ENCODE measurements at places on chromosomes 1 and 21.

- DNase-seq, result no peak
Measured at GRCh38 chr21:45853703-45854342, 127.7 kb upstream of the COL6A1 start.

GRCh38 chr1:110339407-110340206 lies 430 bp downstream of the RBM15 start:
- DNase-seq, result peak; percentile 41

- no peak for DNase-seq
Measured at GRCh38 chr1:59703226-59703917, 111.4 kb upstream of the HOOK1 start.

DNA sequence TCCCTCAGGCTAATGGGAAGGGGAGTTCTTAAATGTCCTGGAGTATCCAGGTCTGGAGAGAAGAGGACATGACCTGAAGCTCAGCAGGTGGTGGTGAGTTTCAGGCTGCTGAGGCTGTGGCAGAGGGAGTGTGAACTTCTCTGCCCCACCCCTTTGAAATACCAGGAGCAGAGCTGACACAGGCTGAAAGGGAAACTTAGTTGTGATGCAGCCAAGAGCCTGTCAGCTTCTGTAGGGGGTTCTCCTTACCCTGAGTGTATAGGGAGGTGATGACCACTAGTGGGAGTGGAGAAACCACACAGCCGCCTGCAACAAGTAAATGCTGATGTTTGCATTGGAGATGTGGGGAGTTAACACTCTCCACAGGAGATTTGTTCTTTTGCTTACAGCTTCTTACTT lies 152.3 kb downstream of the FCRL5 start:
- no peak for DNase-seq

DNA sequence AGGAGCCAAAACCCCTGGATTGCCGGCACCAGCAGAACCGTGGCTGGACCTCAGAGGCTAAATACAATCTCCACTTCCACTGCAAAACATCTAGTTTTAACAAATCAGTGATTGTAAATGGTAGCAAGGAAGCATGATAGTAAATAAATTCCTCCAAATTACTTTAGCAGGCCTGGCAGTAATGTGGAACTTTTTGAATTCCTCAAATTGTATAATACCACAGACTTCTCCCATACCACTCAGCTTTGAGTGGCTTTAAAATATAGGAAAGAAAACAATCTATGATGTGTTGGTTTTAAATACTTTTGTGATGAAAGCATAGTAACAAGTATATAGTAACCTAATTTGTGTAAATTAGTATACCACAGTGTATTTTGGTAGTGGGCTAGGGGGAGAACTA lies 34.1 kb downstream of the NIBAN1 start:
- DNase-seq, result no peak

DNA sequence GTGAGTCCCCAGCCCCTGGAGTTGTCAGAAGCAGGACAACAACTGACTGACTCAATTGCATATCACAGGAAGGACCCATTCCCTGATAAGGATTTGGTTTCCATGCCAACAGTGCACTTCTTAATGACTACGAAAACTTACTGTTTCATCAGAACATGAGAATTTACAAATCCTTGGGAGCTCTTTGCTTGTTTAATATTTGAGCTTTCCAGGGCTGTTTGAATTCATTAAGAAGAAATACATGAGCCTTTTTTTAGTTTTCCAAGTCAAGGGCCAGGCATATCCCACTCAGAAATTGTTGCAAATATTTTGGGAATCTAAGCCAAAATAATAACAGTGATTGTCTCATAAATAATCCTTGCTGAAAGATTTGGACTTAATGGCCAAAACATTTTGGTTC lies 27.2 kb upstream of the COL24A1 start:
- no peak for DNase-seq

GRCh38 chr1:218024211-218024720 lies 260.8 kb upstream of the RRP15 start:
- no peak for DNase-seq

DNA sequence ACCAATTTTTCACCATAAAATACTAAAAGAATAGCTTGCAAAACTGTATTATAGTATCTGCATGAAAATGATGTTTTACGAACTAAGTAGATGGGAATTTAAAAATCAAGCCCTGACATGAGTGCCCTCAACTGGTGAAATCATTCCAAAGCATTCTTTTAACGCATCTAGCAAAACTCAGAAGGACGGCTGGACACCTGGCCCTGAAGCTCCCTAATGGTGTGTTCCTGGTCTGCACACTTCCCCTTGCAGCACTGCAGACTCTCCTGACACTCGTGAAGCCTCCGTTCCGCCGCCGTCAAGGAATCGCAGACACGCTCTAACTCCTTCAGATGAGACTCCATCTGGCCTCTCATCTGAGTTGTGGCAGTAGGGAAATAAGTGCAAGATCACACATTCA lies 39.9 kb downstream of the ODF2L start:
- no peak for DNase-seq

DNA sequence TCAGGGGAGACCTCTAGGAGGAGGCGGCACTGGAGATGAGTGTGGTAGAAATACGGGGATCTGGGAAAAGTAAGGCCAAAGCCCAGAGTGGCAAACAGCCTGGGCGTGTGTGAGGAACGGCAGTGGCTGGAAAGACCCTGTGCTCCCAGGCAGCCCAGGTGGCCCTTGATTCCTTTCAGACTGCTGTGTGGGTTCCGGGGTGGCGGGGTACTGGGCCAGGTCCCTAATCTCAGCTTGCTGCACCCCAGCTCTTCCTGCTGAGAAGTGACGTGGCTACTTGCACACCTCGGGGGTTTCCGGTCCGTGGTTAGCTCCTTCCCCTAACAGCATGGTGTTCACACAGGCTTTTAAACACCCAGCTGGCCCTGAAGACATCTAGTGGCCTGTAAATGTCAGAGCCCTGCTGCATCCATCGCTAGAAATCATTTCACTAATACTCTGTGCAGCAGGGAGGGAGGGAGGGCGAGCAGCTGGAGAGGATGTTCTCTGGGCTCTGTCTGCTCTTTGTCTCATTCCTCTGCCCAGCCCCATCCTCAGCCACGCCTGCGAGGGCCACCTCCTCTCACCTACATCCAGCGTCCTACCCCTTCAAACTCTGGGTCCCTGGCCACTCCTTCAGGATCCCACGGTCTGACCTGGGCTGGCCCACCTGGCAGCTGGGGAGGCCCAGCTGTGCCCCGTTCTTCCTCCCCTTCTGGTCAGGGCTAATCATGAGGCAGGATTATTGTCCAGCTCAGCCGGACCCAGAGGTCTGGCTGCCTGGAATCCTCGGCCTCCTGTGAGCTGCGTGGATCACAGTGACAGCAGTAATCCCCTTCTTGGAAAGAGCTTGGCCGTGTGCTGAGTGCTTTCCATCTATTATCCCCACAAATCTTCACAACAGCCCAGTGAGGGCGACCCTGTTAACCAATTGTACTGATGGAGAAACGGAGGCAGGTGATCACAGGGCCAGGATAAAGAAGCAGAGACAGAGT lies 7.2 kb downstream of the ZDHHC18 start:
- no peak for DNase-seq

GRCh38 chr1:239058190-239058589 lies 328.2 kb upstream of the CHRM3 start:
- DNase-seq, result no peak

GRCh38 chr1:42221456-42221855 lies 56.9 kb upstream of the GUCA2A start:
- DNase-seq, result no peak

DNA sequence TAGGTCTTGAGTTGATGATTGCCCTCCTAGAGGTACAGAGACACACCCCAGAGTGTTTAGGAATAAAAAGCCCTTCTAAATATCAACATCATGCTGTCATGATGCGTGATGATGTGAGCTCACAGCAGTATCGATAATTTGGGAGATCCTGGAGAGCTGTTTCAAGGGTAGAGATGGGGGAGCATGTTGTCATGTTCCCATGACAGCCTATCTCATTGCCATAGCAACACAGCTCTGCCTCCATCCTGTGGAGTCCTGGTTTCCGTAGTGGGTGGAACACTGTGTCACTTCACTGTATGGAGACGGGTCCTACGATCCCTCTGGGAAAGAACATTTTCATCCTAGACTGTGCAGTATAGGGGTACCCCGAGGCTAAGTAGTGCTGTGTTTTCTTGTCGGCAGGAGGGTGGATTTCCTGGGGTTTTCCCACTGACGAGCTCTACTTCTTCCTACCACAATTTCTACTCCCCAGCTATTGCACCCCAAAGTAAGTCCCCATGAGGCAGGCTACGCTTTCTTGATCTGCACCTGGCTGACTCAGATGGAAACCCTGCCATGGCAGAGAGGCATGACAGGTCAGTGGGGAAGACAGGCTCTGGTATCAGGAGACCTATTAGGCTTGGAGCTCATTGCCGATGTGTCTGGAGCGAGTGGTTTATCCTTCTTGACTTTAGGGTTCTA lies 7.2 kb downstream of the KISS1 start:
- no peak for DNase-seq

DNA sequence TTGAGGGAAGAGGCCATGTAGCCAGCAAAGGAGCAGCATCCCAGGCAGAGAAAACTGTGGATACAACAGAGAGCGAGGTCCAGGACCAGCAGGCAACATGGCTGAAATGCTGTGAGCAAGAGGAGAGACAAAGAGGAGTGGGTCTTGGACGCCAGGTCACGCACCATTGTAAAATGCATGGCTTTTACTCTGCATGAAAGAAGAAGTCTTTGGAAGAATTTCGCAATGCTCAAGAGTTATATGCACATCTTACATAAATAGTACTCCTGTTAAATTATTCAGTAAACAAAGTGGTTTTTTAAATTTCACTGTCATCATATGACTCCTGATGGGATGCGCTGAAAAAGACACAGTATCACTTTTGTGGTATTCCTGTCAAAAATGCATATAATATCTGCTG lies 3.5 kb downstream of the CD244 start:
- no peak for DNase-seq

GRCh38 chr1:16235944-16236510 lies 956 bp downstream of the CPLANE2 start:
- peak; percentile 55 for DNase-seq

DNA sequence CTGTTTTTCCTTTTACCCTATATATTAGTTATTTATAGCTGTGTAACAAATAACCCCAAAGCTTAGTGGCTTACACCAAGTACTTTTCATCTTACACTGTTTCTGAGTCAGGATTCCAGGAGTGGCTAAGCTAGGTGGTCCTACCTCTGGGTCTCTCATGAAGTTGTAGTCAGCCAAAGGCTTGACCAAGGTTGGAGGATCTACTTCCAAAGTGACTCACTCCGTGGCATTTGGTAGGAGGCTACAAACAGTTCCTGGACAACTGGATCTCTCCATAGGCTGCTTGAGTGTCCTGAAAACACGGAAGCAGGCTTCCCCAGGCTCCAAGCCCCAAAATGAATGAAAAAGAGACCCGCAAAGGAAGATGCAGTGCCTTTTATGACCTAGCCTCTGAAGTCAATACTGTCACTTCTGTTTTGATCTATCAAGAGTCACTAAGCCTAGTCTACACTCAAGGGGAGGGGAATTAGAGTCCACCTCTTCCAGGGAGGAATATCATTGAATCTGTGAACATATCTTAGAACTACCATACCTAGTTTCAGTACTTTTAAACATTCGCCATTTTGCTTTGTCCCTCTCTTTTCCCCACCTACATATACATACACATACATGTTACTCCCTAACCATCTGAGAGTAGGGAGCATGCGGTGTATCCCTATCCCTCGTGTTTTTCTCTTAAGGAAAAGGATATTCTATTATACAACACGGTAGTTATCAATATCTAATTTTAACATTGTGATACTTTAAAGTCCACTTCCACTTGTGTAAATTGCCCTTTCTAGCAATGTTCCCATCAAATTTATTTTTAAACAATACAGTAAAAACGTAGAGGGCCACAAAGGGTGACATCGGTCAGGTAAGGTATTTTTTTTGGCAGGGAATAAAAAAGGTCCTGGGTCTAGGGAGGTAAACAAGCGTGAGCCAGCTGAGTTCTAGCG lies 67.2 kb downstream of the SLC35A3 start:
- no peak for DNase-seq

GRCh38 chr1:51340380-51340779 lies 10.0 kb upstream of the TTC39A start:
- no peak for DNase-seq

DNA sequence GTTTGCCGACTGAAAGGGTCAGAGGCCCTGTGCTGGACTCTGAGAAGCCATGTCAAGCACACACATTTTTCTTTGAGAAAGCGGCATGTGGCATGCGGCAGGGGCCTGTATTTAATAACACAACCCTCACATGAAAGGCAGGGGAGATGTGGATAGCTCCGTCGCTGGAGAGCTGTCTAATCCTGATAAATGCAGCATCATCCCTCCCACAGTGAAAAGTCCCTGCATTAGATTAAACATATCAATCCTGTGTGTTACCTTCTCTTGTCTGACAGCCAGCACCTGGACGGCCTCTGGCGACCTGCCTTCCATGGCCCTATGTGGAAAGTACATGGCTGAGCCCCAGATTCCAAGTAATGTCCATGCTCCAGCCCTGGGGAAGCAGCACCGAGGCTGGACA lies 313.0 kb upstream of the AJAP1 start:
- no peak for DNase-seq

DNA sequence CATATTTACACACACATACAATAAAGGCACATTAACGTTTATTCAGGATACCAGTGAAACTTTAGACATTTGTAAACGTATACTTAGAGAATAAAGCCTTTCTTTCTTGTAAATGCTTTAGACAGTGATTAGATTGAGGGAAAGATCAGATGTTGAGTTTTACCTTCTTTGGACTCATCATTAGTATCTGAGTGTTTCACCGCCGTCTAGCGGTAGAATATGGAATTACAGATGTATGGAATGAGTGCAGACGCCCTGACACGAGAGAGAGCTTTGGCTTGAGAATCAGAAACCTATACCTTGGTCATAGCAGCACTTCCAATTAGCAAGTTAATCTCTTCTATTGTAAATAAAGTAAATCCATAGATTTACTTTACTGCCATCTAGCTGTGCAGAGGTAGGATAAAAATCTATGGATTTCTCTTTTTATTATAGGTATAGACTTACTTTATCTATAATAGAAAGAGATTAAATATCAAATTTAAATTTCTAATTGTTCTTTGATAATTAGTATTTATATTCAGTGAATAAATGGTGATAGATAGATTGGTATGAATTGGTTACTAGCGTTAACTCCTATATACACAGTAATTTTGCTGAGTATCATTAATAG lies 12.6 kb downstream of the FLG2 start:
- peak; percentile 21 for DNase-seq

DNA sequence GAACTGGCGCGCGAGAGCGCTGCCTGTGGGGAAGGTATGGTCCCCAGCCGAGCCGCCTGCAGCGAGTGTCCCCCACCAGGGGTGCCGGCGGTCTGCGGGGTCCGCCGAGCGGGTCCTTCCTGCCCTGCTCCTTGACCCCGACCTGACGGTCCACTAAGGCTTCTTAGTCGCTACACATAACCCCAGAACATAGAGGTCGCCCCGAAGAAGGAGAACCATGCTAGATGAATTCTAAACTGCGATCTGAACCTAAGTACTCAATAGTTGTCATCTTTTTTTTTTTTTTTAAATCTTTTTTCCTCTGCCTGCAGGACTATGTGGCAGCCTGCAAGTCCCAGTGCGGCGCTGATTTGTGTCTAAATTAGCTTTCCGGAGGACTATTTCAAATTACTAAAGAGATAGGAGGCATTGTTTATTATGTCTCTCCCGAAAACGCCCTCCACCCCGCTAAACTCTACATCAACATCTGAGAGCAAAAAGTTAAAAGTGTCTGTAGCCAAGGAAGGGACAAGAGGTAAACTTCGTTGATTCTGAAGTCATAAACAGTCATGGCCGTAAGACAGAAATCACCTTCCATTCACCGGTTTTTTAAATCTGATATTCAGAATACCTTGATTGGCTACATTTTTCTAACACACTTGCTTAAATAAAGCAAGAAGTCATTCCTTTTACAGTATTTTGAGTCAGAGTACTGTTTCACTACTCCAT lies 476 bp downstream of the AXDND1 start:
- DNase-seq, result no peak

GRCh38 chr1:119626011-119626545 lies 22.0 kb downstream of the ZNF697 start:
- DNase-seq, result no peak

Data from NCI-H2171 (cell line).